Chondrocyte (in vitro differentiated cells): ENCODE measurements at places on chromosomes 16 and 17. TPM values are rescaled to one million over a fixed set of nuclear protein-coding genes. Genes with fewer than 3 reads are reported as not detected.

DNA sequence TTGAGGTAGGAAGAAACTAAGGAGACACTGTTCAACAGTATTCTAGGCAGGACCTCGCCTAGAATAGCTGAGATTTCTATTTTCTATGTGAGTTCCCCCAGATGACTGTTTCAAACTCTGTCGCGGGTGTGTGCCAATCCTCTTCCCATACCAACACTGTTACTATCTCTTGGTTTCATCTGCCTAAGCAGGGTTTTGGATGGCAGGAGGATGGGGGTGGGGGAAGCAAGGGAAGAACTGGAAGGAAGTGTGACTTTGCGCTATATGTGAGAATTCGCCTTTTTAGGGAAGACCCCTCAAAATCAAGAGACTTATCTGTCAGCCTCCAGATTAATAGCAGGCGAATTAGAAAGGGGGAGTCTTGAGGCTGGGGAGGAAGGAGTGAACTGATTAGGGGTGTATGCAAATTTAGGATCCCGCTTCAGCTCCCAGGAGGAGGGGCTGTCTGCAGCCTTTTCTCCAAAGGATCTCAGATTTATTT is 521 bp upstream of the G6PC3 start:
- DNase-seq: no peak

CBX8 gene
- total RNA-seq: 4.6 to 8.3 TPM (median 6.1 TPM) in 3 replicates

DNA sequence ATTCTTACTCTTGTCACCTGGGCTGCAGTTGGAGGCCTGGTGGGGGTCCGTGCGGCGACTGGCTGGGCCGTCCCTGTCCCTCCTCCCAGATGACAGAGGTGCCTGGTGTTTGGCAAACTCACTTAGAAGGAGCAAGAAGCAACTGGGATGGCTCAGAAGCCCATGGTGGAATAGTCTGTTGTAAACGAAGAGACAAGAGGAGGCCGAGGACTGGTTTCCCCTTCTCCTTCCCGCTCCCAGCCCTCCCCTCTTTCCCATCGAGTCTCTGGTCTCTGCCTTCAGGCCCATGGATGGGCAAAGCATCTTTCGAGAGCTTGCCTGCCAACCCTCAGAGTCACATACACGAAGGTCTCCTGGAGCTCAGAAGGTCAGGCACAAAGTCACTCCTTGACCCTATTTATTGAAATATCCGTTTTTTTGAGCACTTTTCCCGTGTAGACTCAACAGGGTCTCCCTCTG is 364.4 kb downstream of the SEC14L1 start:
- peak; percentile 40 for DNase-seq

DNA sequence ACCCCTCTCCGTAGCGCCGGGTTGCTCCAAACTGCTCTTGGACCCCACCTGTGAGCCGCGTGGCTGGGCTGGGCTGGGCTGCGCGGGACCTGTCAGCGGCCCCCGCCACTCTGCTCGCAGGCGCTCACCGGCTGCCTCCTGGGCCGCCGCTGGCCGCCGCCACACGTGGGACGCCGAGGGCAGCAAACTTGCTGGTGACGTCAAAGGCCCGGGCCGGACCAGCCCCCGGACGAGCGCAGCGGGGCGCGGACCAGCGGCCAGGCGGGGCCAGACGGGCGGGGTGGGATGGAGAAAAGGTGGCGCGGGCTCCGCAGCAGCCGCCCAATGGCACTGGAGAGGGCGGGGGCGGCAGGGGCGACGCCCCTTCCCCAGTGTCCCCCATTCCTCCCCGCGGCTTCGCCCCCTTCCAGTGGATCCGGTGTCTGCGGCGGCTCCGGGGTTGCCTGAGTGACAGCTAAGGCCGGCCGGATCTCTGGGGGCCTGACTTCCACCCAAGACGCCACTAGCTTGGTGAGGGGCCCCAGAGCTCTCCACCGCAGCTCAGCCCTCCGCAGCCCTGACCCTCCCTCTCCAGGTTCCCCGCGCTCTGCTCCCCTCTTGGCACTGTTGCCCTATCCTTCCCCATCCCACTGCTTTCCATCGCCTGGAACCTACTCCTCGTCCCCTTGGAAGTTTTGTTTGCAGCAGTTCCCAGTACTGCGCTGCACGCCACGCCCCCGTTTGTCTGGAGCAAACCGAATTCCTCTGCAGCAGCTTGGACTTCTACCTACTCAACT is at the start of gene HS3ST3A1:
Gene HS3ST3A1 (minus strand): TSS at position 154 of the 776 bp plus-strand sequence. CDS start 800 bp downstream, outside the sequence.
- DNase-seq: peak; percentile 95

- no peak for DNase-seq
Measured at GRCh38 chr17:72134608-72135394, 14.0 kb downstream of the SOX9 start.

DNA sequence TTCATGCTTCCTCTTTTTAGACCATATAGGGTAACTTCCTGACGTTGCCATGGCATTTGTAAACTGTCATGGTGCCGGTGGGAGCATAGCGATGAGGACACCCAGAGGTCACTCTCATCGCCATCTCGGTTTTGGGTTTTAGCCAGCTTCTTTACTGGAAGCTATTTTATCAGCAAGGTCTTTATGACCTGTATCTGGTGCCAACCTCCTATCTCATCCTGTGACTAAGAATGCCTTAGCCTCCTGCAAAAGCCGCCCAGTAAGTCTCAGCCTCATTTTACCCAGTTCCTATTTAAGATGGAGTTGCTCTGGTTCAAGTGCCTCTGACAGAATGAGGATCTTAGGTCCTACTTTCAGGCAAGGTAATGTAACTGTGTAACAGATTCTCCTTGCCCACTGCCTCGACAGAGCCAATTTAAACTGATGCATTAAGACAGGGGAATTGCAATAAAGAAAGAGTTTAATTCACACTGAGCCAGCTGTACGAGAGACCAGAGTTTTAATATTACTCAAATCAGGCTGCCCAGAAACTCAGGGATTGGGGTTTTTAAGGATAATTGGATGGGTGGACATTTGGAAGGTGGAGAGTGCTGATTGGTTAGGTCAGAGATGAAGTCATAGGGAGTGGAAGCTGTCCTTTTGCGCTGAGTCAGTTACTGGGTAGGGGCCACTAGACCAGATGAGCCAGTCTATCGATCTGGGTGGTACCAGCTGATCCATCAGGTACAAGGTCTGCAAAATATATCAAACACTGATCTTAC is 59.9 kb upstream of the ATF7IP2 start:
- no peak for DNase-seq

DNA sequence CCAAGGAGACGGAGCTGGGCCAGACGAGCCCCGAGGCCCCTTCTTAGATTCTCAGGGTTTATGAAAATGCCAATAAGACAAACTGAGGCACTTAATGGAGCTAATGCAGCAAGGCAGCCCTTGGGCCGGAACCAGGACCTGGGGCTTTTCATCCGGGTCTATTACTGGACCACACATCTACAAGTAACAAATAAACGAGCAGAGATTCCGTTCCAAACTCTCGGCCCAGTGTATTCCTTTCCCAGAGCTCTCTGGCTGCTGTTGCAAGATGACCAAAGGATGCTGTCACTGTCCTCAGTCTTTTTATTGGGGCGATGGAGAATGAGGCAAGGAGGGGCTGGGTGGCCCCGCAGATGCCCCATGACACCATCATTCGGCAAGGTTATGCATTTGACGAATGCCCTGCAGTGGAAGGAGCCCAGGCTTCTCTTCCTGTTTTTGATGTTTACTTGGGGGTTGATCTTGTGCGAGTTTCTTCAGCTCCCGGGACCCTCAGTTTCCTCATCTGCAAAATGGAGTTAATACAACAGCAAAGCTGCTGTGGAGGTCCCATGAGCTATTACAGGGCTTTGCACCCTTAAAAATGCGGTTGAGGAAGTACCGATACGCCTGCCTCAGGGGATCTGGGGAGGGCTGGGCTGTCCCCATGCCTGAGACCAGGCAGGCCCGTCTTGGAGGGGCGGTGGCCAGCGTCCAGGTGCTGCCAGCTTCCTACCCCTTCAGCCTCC is 1.1 kb upstream of the NTN1 start:
- no peak for DNase-seq

- no peak for DNase-seq
Measured at GRCh38 chr16:12999368-12999767, 98.0 kb downstream of the SHISA9 start.
